Ovary (tissue), 10 donors: ENCODE measurements at places on chromosomes 2 and 18.

GRCh38 chr2:26717362-26717761, 24.8 kb downstream of the KCNK3 start:
- DNase-seq = no peak

DNA sequence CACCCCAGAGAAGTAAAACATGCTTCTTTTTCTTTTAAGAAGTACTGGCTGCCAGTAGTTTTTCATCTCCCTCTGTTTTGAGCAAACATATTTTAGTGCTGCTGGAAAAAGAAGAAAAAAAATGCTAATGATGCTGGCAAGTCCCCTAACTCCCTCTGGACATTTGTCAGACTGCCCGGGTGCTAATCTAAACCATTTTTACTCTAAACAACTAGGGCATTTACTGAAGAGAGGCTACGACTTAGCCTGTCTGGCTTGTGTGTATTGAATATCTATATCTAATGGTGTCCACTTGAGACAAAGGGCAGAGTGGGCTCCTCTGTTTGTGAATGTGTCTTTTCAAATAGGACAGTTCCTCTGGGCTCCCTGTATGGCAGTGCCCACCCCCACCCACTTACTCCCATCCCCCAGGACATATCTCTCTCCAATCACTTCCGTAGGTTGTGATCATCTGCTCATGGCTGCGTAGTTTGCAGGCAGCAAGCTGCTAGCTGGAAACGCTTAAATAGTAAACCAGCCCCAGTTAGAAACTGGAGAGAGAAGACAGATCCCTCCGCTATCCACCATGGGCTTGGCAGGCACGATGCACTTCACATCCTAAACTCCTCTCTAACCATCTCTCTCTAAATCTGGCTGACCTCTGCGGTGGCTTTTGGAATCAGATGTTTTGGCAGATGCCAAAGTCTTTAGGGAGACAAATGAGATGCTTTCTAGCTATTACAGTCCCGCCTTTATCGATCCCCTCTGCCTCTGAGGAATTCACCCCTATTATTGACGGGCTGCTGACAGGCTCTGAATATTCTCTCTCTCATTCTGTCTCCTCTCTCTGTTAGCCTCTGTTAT, 58.3 kb downstream of the DOCK10 start:
- no peak for DNase-seq

GRCh38 chr2:158723181-158723838, 71.8 kb upstream of the DAPL1 start:
- no peak for DNase-seq

DNA sequence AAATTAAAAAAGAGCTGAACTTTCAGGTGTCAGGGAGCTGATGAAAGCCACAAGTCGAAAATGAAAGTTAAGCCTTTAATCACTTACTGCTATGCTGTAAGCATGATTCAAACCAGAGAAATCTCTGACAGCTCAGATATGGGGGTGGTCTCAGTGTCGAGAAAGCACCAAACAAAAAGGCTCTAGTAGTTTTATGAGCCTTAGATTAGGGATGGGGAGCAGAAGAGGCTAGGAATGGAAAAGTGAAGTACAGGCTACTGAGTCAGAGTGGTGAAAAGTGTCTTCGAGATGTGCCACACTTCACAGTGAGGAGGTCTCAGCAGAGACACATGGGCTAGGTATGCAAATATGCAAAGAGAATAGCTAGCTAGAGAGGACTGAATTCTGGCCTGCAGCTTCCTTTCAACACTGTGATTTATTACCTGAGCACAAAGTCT, 482.2 kb downstream of the SPAG16 start:
- no peak for DNase-seq

DNA sequence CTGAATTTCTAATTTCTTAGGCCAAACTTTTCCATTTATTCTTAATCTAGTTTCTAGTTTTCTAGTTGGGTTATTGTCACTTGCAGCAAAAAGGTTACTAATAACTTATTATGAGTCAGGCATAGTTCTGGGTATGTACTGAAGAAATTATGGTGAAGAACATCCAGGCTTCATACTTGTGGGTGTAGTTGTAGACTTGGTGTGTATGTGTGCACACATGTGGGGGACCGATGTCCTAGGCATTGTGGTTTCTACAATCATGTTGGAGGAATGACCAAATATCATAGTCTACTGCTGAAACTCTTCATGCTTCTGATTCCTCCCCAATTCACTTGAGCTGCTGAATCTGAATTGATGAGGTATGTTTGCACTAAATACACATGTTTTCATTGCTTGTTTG, 141.2 kb downstream of the PMAIP1 start:
- no peak for DNase-seq

DNA sequence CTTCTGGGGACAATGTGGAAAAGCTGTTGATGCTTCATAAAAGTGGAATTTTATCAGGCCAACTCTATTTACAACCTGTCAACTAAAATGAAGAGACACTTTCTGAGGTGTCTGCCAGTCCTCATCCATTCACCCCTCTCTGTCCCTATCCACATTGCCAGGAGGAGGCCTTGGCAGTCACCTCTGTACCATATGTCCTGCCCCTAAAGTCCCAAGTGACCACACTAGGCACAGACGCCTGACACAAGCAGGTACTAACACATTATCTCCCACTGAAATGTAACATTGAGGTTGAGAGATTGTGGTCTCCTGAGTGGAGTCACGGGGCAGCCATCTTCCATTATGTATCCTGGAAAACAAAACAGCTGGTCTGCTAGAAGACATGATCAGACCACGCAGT, 71.4 kb downstream of the OSBPL1A start:
- DNase-seq = no peak

- peak; percentile 84 for DNase-seq
These were observed 2.4 kb downstream of the CTIF start for GRCh38 chr18:48541026-48541746.

DNA sequence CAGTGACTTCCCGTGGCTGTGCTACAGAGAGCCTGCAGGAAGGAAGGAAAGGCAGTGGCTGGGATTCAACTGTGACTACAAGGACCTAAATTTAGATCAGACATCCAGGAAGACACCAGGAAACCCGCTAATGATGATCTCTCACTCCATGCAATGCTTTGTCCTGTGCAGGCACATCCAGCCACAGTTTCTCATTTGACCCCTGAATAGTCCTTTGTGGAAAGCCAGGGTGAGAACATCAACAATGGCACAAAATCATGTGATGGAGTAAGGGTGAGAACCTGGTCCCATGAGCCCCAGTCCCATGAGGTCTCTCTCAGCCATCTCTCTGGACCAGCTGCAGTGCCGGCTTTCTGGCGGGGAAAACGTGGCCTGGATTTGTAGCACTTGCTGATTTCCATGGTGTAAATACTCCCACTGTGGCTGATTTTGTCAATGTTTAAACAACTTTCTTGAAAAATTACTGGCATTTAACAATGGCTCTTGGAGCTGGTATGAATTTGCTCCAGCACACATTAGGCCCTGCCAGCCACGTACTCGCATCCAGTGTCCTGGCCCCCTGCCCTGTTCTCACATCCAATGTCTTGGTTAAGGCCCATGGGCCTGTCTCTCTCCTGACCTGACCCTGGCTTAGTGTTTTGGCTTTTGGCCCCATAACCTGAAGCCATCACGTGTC, 159.0 kb upstream of the HAAO start:
- DNase-seq = no peak

GRCh38 chr2:240922245-240922981, 16.3 kb downstream of the CROCC2 start:
- peak; percentile 38 for DNase-seq

DNA sequence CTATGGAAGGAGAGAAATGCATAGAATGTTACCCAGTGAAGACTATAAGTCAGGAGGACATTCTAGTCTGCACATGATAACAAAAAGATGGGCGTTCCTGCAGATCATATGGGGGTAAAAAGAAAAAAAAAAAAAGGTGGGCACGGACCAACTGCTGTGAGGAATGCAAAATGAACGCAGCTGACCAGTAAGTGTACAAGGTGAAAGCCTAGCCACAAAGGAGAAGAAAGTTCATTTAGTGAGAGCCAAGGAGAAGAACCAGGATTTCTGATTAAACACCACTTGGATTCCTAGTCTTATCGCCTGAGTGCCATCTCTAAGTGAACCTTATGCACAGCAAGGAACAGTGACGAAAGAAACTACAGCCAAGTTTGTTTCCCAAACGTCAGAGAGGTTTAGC, 26.5 kb downstream of the RBMS1 start:
- DNase-seq = no peak

DNA sequence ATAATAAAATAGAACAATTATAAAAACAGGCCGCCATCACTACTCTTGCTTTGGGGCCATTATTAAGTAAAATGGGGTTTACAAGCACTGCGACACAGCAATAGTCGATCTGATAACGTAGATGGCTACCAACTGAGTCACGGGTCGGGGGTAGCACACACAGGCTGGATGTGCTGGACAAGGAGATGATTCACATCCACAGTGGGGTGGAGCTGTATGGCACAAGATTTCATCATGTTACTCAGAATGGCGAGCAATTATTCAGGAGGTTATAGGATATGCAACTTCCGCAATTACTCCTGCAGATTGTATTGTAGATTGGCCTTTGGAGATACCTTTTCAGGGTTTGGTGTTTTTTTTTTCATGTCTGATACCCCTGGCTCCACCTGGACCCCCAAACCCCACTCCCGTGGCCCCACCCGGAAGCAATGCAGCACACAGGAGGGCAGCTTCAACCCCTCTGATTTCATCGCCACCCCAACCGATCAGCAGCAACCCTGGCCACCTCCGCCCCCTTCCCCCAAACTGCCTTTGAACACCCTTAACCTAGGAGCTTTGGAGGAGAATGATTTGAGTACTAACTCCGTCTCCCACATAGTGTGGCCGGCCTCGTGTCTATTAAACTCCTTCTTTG, 21.4 kb upstream of the MLPH start:
- DNase-seq = no peak

- no peak for DNase-seq
These were observed 203.6 kb downstream of the SLC8A1 start for GRCh38 chr2:40248294-40248693.

DNA sequence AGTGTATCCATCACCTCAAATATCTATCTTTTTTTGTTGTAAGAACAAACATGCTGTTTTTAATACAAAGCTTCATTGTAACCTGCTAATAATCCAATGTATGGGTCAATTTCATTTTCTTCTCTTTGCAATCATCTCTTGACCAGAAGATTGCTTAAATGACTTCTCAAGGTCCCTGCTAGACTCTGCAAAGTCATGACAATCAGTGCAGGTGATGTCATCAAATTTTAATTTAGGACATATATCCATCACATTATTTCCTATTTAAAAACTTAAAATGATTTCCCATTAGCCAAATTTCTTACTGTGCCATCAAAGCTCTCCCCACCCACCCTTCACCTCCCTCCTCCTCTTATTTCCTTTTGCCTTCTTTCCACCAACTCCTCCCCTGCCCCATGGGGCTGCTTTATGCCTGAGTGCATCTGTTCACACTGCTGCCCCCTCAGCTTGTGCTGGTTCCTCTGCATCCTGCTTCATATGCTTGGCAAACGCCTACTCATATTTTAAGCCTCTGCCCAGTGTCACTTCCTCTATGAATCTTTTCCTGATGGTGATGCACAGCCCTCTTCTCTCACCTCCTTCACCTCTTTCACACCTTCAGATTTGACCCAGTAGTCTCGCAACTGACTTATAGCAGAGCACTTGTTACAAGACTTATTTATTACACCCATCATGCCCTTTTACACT, 20.3 kb downstream of the PLEK start:
- DNase-seq = no peak

DNA sequence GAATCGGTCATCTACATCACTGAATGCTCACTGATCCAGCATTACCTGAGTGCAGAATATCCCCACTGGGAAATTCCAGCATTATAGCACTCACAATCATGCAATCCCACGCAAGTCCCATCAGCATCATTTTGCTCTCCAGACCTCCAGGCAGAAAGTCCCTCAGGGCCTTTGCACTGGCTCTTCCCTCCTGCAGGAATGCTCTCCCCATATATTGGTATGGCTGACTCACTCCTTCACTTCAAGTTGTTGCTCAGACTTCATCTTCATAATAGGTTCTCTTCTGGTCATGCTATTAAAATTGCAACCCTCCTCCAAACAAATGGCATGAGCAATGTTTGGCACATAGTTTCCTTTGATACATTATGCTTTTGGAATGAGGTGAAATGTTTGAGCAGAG, 64.7 kb upstream of the CELF4 start:
- no peak for DNase-seq

- no peak for DNase-seq
These were observed 47.3 kb downstream of the RFTN2 start for GRCh38 chr2:197628043-197628500.

GRCh38 chr18:75441896-75442295, 14.4 kb upstream of the SMIM21 start:
- DNase-seq = no peak

DNA sequence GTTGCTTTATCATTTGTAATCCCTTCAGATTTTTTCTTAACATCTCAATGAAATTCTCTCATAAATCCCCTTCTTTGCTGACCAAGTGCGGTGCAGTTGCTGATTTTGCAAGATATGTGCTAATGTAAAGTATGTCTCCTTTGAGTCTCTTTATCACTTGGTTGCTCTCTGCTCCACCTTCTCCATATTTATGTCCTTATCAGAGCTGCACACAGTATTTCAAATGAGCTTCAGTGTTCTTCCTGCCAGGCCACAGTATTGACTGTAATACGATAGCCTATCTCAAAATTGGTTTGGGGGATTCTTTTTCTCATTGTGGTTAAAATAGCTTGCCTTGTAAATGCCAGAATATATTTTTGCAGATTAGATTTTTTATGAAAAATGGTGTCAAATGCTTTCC, 32.2 kb downstream of the MAIP1 start:
- DNase-seq = no peak

DNA sequence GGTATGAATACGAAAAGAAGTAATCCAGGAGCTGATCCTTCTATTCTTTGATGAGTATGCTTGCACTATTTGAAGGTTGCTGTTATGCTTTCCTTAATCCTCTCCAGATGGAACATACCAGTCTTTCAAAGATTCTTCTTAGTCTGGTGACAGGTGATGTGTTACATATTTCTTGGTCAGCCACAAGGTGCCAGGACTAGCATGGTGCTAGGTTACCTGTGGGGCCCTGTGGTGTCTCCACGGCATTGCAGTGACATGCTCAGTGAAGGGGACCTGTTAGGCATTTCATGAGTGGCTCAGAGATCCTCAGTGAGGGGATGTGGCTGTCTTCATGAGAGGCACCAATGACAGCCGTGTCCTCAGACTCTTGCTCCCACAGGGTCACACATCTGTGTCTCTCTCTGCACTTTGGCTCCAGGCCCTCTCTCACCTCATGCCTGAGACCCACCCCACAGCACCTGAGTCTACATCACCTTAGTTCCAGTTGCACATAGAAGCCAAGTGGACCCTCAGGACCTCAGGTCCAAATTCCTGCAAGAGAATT, 13.1 kb upstream of the RAB31 start:
- no peak for DNase-seq

DNA sequence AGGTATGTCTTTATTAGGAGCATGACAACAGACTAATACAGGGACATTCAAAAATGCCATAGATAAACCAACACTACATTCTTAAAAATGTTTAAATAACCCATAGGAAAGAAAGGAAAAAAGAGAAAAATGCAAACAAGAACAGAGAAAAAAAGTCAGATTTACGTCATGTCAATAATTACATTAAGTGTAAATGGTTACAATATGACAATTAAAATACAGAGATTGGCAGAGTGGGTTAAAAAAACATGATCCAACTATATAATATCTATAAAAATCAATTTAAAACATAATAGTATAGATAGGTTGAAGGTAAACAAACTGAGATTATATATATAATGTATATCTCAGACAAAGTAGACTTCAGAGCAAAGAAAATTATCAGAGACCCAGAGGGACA, 255.8 kb downstream of the ANAPC1 start:
- DNase-seq = no peak
